ENCODE measurements at places on chromosomes 3 and 15.
A peak's percentile ranks its signal among the peaks of the same experiment; 100 is the strongest.

DNA sequence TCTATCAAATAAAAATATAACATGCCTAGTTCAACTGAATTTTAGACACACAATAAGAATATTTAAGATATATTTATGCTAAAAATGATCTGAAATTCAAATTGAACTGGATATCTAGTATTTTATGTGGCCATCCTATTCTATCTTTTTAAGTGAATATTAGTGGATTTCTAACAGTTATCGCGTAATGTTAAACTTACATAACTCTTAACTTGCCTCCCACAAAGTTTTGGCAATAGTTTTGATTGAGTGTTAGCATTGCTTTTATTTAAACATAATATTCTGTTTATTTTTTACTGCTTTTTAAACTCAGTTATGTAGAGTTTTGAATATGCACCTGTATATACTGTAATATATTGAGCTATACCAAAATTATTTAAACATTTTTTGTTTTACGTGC is 1279.5 kb downstream of the OTOL1 start:
- no peak for DNase-seq

- no peak for DNase-seq
Observed at GRCh38 chr15:68345481-68345880, 67.9 kb downstream of the FEM1B start.

DNA sequence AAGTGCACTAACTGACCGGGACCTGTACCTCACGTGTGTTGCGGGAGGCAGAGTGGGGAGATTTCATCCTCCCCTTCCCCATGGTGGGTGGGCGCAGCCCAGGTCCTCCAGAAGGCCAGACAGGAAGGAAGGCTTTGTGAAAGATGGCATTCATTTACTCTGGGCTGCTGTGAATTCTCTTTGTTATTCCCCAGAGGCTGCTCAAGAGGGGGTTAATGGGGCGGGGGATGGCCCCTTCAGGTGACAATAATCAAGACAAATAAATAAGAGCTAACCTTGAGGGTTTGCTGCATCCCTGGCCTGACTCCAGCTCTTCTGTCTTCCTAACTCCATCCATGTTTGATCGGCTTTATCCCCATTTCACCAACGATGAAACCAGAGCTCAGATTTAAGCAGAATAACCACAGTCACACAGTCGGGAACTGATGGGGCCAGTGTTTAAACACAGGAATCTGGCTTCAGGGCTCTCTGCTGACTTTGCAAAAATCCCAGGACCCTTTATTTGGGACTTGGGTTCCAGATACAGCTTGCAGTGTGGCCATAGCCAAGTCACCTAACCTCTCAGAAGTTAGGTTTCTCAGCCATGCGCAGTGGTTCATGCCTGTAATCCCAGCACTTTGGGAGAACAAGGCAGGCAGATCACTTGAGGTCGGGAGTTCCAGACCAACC is 16.5 kb downstream of the PIF1 start:
- no peak for DNase-seq

- peak; percentile 28 for DNase-seq
Observed at GRCh38 chr3:25532431-25533162, 104.5 kb downstream of the RARB start.

DNA sequence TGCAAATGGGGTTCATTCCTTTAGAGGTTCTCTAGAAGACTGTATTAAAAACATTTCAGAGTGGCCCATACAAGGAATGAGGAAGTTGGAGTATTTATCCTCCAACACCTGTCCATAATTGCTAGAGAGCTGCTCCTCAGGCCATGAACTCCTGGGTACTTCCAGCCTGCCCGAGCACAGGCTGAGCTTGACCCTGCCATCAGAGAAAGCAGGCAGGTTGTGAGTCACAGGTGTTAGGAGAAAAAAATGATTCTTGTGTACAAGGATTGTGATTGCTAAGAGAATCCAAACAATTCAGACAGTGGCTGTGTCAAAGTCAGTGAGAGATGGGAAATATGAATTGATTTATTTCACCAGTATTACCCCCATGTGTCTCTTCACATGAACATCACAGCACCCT is 156.8 kb upstream of the GADL1 start:
- no peak for DNase-seq

DNA sequence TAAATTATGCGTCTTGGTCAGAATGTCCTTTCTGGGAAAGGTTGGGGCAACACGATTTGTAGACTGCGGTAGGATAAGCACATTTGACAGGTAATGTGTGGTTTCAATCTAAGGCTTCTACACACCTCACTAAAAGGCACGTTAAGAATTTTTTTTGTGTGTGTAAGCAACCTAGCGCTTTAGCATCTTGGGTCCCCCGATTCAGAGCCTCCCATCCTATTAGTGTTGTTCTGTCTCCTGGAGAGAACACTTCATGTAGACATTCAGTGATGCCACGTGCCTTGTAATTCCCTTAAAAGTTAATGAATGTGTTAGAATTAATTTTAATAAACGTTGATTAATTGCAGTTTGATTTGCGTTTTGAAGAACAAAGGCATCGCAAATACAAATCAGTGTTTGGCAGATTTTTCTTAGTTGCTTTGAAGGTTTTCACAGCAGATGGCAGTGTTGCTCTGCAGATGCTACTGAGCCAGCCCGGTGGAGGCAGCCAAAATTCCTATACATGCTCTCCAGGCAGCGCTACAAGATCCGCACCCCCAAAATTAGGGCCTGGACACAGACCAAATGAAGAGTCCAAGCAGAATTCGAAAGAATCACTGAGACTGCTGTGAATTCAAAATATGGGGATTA is 63.5 kb downstream of the OTOL1 start:
- peak; percentile 28 for DNase-seq

GRCh38 chr3:25872200-25872877 is 82.4 kb downstream of the OXSM start:
- no peak for DNase-seq

DNA sequence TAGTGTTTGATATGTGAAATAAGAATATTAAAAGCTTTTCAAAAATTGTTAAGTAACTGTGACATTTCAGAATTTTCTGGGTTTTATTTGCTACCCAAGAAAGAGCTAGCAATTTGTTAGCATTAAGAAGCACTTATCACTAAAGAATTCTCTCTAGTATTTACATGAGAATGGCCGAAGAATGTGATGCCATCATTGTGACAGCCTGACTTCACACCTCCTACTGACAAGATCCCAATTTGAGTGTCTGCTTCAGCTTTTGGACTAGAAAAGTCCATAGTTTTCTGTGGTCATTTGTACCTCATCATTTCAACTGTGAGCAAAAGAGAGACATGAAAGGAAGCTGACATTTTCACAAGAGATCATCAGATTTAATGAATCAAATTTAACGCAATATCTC is 548.1 kb upstream of the AGTR1 start:
- DNase-seq = no peak

DNA sequence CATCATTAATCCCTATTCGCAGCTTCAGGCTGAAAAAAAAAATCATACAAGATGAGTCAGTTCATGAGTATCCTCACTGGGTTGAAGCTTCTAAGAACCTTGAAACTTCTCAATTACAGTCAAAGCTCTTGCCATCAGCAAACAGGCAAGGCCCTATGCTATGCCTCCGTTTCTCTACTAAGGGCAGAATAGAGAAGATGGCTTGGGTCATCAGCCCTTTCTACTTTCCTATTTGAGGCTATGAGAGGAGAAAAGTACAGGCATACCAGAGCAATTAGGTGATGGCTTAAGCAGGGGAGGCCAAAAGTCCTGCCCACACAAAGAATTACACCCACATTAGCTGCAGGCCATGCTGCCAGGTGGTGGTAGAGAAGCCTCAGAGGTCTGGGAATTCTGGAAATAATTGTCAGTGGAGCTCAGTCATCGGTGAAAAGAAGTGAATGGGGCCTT is 89.0 kb downstream of the MRPL46 start:
- no peak for DNase-seq

GRCh38 chr15:27382361-27383025 is 411.5 kb downstream of the GABRG3 start:
- no peak for DNase-seq

Measured in stomach (tissue), 19 donors.